ENCODE measurements at places on chromosomes 13 and 19.
A peak's percentile ranks its signal among the peaks of the same experiment; 100 is the strongest.

DNA sequence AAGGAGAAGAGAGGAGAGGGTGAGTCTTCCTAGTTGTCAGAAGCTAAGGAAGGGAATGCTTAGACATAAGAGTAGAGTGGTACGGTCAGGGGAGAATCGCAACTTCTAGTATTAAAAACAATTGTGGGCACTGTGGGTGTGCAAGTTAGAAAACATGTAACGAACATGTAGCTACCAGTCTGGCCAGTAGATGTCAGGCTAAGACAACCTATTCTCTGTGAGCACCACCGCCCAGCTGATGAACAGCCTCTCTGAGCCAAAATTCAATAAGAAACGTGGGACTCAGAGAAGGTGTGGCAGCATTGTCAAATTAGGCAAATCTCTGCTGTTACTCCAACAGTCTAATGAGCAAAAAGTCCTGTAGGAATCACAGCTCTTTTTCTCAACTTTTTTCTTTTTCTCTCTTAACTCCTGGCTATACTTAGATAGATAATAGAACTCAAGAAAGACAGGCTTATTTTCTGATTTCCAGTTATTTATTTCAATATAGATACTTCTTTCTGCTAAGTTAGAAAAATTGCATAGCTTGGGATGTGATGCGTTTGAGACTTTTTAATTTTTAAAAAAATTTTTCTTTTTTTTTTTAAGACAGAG, 186.2 kb downstream of the USP12 start:
- DNase-seq: peak; percentile 46

- DNase-seq: no peak
Observed at GRCh38 chr19:35309481-35310279, 17.7 kb downstream of the MAG start.

- no peak for DNase-seq
Observed at GRCh38 chr19:44824761-44825160, 15.9 kb downstream of the BCAM start.

DNA sequence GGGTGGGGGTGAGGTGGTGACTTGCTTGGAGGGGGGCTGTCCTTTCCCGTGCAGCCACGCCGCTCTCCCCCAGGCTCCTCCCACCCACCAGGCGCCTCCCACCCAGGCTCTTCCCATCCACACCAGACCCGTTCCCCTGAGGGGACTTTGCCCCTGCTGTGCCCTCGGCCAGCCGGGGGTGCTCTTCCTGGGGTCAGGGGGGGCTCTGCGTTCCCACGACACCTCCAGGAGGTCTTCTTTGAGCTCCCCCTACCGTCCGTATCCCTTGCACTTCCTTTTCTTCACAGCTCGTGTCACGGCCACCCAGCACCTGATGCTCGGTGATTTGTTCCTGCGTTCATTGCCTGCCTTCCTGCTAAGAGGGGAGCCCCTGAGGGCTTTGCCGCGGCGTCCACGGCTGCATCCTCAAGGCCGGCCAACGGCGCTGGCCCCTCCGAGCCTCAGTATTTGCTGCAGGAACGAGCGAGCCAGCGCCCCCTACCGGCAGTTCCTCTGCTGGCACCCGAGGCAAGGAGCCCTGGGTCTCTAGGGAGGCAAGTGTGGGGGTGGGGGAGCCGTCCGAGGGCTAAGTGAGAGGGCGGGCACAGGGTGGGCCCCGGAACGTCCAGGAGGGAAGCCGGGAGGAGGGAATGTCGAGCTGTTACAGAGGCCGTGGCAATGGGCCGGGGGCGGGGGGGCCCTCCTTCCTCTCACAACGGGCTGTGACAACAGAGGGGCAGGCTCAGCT, 11.8 kb downstream of the LRRC4B start:
- peak; percentile 32 for DNase-seq

- DNase-seq: no peak
Observed at GRCh38 chr13:111962431-111962891, 104.5 kb upstream of the SOX1 start.
